ENCODE measurements at places on chromosomes 5 and 9.

GRCh38 chr5:6135977-6136376 is 242.4 kb downstream of the MED10 start:
- DNase-seq, result no peak

- DNase-seq, result no peak
Measured at GRCh38 chr9:89805571-89806292, 200.9 kb downstream of the GADD45G start.

DNA sequence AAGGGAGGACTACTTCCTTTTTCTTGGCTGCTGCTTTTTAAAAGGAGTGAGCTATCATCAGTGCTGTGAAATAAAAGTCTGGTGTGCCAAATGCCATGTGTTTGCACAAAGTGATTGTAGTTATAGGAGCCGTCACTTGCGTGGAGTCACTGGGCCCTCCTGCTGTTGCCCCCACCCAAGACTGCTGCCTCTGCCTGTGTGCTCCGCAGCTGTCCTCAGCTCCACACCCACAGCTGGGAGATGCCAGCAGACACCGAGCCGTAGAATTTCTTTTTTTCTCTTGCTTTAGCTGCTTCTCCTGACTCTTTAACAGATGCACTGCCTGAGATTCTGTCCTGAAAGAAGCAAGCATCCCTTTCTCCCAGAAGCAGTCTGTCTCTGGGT is 9.8 kb upstream of the GLE1 start:
- no peak for DNase-seq

DNA sequence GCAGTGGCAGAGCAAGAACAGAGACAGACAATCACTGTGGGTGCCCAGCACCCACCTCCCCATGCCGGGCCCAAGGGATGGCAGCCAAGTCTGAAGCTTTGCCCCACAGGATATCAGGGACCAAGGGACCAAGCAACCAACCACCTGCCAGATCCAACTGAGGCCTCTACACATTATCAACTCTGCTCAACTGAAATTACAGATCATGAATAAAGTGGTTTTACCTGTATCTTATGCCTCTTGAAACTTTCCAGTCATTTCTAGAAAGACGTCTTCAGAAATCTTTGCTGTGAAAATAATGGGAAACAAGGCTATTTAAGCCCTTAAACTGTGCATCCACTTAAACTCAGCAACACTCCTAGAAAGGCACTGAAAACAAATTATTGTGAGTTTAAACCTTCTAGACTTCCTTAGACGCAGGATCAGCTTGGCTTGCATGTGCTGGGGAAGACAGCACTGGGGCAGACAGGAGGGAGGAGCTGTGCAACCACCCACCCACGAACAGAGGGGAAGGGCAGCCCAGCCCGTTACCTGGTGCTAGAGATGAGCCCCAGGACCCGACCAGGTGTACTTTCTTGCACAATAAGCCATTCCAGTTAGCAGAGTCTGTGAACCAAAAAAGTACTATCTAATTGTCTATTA is 80.0 kb downstream of the SEMA4D start:
- peak; percentile 37 for DNase-seq

DNA sequence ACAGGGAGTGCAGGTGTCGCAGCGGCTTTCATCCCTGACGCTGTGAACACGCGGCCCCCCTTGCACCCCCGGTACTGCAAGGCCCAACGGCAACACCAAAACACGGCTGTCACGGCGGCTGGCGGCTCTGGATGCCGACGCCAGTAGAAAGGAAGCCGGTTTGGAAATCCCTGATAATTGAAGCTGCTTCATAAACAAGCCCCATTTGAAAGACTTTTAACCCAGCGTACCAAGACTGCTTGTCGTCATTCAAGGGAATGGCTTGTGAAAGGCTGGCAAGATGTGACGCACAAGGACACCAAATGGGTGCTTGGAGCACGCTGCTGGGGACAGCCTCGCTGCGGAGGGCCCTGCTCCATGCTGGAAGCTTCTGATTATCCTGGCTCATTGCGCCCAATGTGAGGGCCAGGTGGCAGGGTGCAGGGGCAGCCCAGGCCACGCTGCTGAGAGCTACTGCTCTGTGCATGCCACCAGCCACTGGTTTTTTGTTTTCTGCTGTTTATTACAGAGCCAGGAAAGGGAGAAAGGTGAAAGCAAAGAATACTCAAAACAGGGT is 63.1 kb downstream of the GTF3C4 start:
- no peak for DNase-seq

DNA sequence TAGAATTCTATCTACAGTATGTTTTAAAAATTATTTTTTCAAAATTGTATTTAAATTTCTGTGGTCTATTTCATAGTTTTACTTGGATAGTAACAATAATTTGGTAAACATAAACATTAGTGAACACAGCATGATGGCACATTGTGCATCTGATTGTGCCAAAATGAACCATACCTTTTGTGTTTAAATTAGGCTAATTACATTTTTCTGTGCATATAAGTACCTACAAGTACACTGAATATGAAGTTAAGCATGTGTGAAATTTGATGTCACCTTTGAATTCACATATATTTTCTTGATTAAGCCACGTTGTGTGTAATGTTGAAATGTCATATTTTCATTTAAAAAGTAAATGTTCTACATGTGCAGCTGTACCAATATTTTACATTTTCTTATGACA is 13.4 kb downstream of the PBX3 start:
- no peak for DNase-seq

GRCh38 chr5:122774519-122774860 is 390 bp upstream of the SNX2 start:
- DNase-seq, result no peak

DNA sequence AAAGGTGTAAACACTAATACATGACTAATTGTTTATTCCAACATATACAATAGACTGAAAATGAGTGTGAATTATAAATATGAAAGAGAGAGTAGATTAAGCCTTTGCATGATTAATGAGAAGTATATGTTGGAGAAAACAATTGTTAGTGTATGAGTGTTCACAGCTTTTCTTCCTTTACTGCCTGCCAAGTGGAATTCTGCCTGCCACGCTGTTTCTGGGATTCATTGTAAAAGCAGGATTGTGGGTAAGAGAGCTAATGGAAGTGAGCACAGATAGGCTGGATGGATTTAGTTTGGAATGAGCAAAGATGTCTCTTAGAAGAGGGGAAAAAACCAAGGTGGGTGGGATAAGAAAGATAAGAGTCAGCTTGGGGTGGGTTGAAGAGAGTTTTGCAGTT is 129.6 kb upstream of the NMUR2 start:
- DNase-seq, result no peak

- no peak for DNase-seq
Measured at GRCh38 chr5:126417178-126417577, 6.0 kb upstream of the GRAMD2B start.

DNA sequence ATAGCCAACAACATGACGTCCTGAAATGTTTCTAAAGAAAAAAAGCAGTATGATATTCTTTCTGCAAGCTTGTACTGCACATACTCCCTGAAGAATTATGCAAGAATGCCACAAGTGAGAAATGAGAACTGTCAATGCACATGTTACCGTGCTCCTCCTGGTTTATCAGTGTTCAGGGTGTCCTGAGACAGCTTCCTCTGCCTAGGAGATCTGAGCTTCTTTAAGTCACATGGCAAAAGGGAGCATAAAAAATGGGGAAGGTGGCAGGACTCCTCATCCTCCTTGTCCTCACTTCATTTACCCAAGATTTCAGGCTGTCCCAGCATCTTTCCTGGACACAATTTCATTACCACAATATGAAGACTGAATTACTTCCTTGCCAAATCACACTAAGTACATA is 238.2 kb downstream of the GLIS3 start:
- no peak for DNase-seq

- DNase-seq, result no peak
Measured at GRCh38 chr9:26870292-26870691, 22.3 kb downstream of the CAAP1 start.

DNA sequence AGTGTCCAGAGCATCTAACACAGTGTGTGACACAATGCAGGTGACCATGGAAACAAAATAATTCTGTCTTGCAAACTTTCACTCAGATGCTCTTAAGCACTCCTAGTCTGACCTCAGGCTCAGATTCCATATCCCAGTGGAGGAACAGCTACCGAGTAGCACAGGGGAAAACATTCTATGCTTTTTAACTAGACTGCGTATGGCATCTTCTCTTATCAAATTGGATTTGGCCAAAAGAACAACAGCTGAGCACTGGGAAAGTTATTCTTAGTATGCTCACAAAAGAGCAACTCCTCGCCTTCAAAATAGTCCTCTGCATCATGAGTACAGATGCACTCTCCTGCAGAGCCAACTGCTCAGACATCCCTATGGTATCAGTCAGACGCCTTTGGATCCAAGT is 528.2 kb upstream of the DAP start:
- DNase-seq, result no peak

- no peak for DNase-seq
Measured at GRCh38 chr5:132132138-132132537, 58.5 kb downstream of the CSF2 start.
